Mesangial cell (primary cell): ENCODE measurements at places on chromosomes 4 and X. TPM values are rescaled to one million over a fixed set of nuclear protein-coding genes. Genes with fewer than 3 reads are reported as not detected.

C4orf51 gene
- total RNA-seq, result not detected in 2 replicates

MAGEA12 gene
- not detected in 2 replicates for total RNA-seq

TTC29 gene
- total RNA-seq, result 0.13 and 1.1 TPM in 2 replicates

GCNA gene
- 0.63 and 0.65 TPM in 2 replicates for total RNA-seq

HAND2 gene
- not detected in 2 replicates for total RNA-seq

VCX2 gene
- not detected in 2 replicates for total RNA-seq

ADGRL3 gene
- 0.65 and 1.4 TPM in 2 replicates for total RNA-seq

LANCL3 gene
- 0.13 and 0.16 TPM in 2 replicates for total RNA-seq

AADAT gene
- total RNA-seq, result 10.0 and 10.9 TPM in 2 replicates
